ENCODE measurements at places on chromosomes 7 and 10. TPM values are rescaled to one million over a fixed set of nuclear protein-coding genes. Genes with fewer than 3 reads are reported as not detected.

DYNC1I1 gene
- total RNA-seq: 20.3 TPM

ARHGEF35 gene
- 1.2 TPM for total RNA-seq

WEE2 gene
- total RNA-seq: not detected

LLCFC1 gene
- total RNA-seq: not detected

ZDHHC4 gene
- 44.8 TPM for total RNA-seq

PNLIPRP1 gene
- total RNA-seq: not detected

SEMA4G gene
- 1.3 TPM for total RNA-seq

COL28A1 gene
- total RNA-seq: 0.83 TPM

NPTX2 gene
- total RNA-seq: 1.5 TPM

ASZ1 gene
- not detected for total RNA-seq

BMPER gene
- total RNA-seq: 2.6 TPM

DNA sequence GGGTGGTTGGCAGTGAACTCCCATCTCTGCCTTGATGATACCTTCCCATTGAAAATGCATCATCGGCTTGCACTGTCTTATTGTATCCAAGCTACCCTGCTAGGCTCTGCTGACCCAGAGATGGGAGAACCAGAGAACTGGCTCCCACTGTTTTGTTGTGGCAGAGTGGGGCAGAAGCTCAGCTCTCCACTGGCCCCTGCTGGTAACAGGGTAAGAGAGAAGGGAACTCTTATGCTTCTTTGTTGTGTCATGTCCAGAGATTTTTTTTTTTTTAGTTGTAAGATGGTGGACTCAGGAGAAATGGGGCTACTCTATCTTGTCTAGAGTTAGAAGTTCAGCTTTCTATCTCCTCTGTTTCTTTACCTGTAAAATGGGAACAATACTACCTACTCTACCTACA, 100.5 kb upstream of the SDK1 start:
- no peak for DNase-seq

GRCh38 chr7:115096262-115096661, 174.4 kb downstream of the MDFIC start:
- DNase-seq: no peak

- no peak for DNase-seq
Measured at GRCh38 chr10:2979306-2979705, 88.0 kb upstream of the PFKP start.

- peak; percentile 63 for DNase-seq
Measured at GRCh38 chr10:73865459-73866442, 8.6 kb downstream of the CAMK2G start.

DNA sequence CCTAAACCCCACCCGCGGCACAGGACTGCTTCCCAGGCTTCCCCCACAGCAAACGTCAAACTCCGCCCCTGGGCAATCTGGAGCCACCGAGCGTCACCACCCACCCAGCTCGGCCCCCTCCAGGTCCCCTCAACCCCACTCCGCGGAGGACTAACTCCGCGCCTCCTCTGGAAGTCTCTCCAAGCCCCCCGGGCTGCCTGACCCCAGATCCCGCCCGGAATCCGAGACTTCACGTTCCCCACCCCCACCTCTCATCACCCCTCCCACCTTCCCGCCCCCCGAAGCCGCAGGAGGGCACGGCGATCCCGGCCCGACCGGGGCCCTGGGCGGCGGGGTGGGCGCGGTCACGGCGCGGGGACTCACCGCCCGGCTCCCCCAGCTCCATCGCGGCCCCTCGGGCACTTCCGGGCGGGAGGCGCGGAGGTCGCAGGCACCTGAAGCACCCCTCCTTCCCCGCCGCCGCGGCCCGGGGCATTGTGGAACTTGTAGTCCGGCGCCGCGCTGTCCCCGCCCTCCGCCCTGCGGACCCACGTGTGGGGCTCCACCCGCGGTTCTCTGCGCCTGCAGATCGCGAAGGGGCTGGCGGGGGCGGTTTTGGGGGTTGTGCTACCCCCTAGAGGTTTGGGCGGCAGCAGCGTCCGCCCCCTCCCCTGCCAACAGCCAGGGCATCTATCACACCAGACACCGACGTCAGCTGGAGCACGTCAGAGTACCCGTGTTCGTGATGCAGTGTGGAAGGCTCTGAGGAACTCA, at the start of gene TMUB1:
TMUB1 (minus strand) TSS at position 423 of the 753 bp plus-strand sequence. CDS start 930 bp downstream, outside the sequence.
- DNase-seq: peak; percentile 85

DNA sequence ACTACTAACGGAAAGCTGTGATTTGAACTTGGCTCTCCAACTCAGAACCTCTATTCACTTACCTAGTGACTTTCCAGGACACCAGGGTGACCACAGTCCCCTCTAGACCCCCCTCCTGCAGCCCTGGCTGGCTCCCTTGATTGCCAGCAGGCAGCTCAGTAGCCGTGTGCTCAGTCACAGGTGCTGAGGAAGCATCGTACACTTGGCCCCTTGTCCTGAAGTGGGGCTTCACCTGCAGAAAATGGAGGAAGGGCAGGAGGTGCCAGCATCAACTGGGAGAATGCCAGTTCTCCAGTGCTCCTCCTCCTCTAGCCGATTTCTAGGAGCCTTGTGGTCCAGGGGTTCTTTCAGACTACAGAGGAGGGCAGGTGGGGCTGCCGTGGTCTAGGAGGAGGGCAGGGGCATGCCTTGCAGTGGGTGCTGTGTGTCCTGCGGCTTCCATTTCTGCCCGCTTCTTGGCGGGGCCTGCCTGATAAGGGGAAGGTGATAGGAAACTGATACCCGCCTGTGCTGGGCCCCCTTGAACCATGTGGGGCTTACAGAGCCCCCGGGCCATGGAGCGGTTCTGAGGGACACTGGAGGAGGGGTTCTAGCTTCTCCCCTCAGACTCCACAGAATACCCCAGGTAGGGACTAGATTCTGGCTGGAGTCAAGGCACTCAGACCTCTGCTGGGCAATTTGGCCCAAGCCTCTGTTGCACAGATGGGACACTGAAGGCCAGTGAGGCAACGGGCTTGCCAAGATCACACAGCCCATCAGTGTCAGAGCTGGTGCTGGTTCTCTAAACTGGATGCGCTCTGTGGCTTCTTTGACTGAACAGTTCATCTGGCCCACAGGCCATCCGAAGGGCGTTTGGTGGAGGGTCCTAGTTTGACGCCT, 14.0 kb downstream of the FAM241B start:
- no peak for DNase-seq

DNA sequence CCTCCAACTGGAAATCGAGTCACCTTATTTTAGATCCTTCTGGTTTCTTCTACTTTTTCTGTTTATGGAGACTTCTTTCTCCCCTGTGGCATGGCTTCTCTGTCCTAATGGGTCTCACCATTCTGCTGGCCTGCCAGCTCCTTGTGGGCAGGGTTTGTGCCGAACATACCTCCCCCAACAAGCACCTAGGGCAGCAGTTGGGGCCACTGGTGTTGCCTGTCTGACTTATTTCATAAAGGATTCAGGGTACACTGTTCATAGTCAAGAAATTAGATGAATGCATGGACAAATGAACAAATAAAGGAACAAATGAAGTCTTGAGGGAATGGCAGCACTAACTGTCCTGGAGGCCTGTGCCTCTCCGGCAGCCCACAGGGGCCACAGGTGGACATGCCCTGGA, 55.6 kb upstream of the DOCK1 start:
- no peak for DNase-seq

DNA sequence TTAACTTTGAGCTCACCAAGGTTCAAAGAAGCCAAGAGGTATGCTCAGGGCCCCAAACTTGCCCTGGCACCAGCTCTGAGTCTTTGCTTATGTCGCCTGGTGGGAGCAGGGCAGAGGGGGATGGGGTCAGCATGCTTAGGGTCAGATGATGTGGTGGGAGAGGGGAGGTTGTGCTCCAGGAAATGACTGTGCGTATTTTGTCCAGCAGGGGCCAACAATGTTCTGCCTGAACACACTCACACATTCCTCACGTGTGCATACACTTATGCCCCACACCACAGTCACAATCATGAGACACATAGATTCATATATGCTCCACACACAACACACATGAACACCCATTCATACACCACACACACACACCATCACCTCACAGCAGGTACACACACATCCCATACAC, 4.4 kb upstream of the RAMP3 start:
- DNase-seq: no peak

- DNase-seq: no peak
Measured at GRCh38 chr10:124145109-124145870, 51.9 kb upstream of the CHST15 start.

GRCh38 chr7:127571741-127572505, 13.5 kb downstream of the GCC1 start:
- no peak for DNase-seq

- DNase-seq: no peak
Measured at GRCh38 chr10:119515511-119516045, 26.9 kb downstream of the RGS10 start.

DNA sequence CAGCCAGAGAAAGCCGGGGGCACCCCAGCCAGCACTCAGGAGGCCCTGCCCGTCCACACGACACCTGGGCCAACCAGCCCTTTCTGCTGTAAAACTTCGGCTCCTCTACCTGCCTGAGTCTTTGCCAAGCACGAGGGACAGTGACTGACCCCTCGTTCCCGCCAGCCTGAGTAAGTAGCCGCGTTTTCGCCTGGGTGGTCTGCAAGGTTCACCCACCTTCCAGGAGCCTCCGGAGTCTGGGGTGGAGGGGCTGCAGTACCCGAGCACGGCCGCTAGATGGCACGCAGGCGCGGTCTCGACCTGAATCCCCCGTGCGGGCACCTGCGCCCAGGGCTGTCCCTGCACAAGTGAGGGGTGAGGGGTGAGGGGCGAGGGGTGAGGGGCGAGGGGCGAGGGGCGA, 192.7 kb downstream of the PTPRN2 start:
- no peak for DNase-seq

- DNase-seq: no peak
Measured at GRCh38 chr10:75450075-75450445, 18.6 kb downstream of the LRMDA start.

DNA sequence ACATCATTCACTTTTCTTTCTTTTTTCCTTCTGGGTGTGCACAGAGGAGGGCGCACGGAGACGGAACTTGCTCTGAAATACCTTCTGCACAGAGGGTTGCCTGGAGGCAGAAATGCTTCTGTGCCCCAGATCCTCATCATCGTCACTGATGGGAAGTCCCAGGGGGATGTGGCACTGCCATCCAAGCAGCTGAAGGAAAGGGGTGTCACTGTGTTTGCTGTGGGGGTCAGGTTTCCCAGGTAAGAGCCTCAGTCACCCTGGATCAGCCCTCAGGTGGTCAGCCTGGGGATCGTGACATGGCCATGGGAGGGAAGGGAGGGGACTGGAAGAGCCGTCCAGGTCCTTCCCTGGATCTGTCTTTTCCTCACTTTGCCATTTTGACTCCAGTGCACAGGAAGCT, 33.6 kb downstream of the VWA2 start:
- no peak for DNase-seq

GRCh38 chr7:112930787-112931186, 140.6 kb upstream of the TMEM168 start:
- DNase-seq: no peak

DNA sequence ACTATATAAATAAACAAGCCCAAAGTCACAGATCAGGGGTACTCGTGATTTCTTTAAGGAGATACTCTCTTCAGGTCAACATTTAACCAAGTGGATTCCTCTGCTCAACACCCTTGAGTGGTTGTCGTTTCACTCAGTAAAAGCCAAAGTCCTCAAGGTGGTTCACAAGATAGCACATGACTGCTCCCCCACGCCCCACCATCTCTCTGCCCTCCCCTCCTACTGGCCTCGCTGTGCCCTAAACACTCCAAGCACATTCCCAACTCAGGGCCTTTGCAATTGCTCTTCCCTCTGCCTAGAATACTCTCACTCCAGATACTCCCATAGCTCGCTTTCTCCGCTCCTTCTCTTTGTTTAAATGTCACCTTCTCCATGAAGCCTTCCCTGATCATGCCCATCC, 72.1 kb upstream of the FHIP2A start:
- no peak for DNase-seq

DNA sequence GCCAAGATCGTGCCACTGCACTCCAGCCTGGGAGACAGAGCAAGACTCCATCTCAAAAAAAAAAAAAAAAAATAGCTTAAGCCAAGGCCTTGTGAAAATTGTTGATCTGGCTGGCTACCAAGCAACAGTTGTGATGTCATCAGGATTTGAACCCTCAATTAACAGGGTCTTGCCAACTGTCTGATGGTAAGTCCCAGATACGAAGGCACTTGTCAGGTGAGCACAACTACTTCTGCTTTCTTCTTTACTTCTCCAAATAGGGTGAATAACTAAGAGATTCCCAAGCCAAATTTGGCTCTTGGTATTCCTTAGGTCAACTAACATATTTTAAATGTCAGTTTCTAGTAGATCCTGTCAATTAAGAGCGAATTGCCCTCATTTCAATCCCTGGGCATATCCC, 47.4 kb downstream of the ANKRD61 start:
- no peak for DNase-seq

GRCh38 chr10:5540891-5541290, 16.1 kb downstream of the CALML3 start:
- DNase-seq: no peak

- no peak for DNase-seq
Measured at GRCh38 chr7:101729241-101729883, 88.1 kb upstream of the CUX1 start.

- DNase-seq: no peak
Measured at GRCh38 chr10:118484152-118484871, 111.1 kb downstream of the PRLHR start.

DNA sequence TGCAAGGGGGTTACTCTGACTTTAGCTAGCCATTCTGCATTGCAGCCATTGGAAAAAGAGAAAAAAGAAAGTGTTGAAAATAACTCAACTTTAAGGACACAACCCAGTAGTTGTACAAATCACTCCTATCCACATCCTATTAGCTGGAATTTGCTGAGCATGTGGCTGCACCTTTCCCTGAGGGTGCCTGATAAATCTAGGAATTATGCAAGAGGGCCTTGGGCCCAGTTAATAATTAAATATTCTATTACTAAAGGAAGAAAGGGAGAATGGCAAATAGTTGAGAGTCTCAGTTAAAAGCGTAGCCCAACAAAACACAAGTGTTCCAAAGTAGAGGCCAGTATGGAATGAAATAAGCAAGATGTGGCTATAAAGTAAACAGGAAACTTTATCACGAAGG, 200.9 kb upstream of the CNTNAP2 start:
- DNase-seq: no peak

GRCh38 chr7:3795781-3796180, 494.7 kb downstream of the SDK1 start:
- no peak for DNase-seq

DNA sequence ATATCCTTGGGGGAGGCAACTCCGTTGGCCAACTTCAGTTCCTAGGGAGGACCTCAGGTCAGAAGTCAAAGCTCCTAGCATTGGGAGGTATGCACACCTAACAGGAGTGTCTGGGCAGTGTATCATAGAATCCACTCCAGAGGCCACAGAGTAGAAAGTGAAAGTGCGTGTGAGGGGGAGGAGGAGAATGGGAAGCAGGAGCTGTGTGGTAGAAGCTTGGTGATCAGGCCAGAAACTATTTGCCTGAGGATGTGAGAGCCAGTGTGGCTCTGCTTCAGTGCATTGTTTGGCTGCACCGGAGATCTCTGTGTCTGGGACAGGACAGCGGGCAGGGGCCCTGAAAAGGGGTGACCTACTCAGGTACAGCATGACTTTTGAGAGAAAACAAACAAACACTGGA, 557.4 kb upstream of the VSTM2A start:
- DNase-seq: no peak

- no peak for DNase-seq
Measured at GRCh38 chr7:101594790-101595189, 34.3 kb downstream of the MYL10 start.

All from heart left ventricle (tissue), 16 donors.